ENCODE measurements at places on chromosomes 5 and 9.

- no peak for DNase-seq
Observed at GRCh38 chr9:103981912-103982311, 112.2 kb upstream of the SMC2 start.

GRCh38 chr5:73233053-73233460, 60.1 kb downstream of the TMEM174 start:
- DNase-seq, result no peak

DNA sequence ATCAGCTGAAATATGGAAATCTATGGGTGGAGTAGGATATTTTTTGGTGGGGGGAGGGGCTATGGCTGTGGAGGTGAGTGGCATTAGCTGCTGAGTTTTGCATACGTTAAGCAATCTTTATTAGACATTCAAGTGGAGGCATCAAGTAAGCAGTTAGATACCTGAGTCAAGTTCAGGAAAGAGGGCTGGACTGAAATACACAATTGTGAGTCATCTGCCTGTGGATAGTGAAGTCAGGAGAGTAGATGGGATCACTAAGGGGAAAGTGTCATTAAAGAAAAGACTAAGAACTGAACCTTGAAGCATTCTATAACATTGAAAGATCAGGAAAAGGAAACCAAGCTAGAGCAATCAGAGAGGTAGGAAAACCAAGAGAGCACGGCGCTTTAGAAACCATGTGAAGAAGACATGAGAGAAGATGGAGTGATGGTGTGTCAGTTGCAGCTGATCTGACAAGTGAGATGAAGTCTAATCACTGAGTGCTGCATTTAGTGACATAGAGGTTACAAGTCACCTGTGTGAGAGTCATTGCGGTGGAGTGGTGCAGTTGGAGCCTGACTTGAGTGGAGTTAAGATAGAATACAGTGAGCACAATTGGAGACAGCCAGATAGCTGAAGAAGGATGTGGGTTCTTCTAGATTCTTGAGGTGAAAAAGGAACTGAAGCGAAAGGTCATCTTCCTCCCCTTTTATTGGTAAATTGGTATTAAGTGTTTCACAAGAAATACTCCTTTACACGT, 88.7 kb downstream of the PIP5K1B start:
- DNase-seq, result no peak

DNA sequence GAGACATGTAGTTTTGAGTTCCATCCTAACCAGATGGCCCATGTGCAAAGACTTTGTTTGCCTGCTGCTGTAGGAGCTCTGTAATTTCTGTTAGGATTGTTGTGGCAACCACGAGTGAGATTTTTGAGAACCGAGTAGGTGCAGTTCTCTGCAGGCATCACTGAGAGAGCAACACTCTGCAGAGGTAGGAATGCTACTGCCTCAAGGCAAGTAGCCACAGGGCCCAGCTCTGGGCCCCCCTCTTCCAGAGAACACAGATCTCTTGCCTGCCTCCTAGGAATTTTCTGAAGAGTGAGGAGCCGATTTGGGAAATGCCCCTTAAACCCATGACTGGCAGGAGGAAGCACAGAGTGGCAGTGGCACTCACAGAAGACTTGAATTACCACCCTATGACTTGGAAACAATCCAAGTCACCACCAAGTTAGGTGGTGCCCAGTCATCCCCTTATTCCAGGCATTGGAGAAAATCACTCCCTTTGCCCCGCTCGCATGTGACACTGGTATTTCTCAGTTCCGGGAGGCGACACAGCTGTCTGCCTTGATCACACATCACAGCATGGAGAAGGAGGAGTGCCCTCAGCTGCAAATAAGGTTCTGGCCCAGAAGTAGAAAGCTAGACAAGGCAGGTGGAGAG, 52.5 kb upstream of the SLC2A8 start:
- DNase-seq, result no peak

- no peak for DNase-seq
Observed at GRCh38 chr5:141838326-141839014, 39.7 kb downstream of the PCDH1 start.

- DNase-seq, result no peak
Observed at GRCh38 chr5:15704397-15704947, 204.5 kb downstream of the FBXL7 start.

Data from CD14-positive monocyte (primary cell).